ENCODE measurements at places on chromosomes 3 and 15.

- no peak for DNase-seq
These were observed 278.0 kb downstream of the CGGBP1 start for GRCh38 chr3:87780811-87781210.

DNA sequence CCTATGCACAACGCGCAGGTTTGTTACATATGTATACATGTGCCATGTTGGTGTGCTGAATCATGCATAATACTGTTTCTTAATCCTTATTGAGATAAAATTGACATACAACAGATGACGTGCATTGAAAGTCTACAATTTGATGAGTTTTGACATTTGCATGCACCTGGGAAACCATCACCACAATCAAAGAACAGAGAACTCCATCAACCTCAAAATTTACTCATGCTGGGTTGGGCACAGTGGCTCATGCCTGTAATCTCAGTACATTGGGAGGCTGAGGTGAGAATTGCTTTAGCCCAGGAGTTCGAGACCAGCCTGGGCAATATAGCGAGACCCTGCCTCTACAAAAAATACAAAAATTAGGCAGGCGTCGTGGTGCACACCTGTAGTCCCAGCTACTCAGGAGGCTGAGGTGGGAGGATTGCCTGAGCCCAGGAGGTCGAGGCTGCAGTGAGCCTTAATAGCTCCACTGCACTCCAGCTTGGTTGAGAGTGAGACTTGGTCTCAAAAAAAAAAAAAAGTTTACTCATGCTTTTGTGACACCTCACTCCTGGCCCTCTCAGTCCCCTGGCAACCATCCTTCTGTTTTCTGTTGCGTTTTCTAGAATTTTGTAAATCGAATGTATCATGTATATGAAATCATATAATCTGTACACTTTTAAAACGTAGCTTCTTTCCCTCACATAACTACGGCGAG is 56.6 kb downstream of the BHLHE40 start:
- DNase-seq: no peak

DNA sequence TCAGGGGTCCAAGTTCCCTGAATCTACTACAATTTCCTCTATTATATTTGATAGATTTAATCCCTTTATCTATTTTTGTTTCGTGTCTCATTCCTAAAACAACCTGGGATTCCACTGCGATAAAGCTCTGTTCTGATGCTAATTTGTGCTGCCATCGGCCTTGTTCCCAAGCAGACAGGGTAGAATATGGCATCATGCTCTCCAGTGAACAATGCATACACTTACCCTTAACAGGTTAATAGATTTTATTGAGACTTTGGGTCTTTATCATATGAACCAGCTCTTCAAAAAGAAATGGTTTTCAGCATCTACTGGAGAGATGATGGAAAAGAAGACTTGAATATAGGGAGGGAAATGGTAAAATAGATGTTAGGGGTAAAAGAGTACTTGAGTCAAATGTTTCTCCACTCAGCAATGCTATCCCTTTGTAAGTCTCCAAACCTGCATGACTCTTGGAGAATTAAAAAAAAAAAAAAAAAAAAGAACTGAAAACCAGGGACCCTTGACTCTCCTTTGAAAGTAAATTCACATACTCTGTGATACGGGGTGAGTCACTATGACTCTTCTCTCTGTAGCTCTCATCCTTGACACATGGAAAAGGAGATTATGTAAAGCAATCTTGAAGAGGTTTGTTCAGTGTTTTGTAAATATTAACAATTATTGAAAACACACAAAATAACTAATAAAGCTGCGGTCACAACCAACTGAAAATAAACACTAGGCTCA is 268.8 kb downstream of the ZBTB20 start:
- peak; percentile 58 for DNase-seq

DNA sequence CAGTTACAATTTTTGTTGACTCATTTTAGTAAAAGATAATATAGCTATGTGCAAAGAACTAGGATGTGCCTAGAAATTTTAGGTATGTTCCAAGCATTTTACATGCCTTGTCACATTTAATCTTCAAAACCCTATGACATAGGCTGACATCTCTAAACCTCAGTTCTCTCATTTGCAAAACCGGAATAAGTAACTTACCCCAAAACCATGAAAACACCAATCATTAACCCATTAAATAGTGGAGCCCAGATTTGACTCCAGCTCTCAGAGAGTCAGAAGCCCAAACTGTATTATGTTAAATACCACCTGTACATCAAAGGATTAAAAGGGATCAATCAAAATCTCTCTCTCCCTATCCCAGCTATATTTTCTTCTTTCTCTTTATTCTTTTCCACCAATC is 36.6 kb downstream of the GSK3B start:
- no peak for DNase-seq

GRCh38 chr3:58414538-58415197 is 19.0 kb downstream of the PDHB start:
- DNase-seq: peak; percentile 75

- no peak for DNase-seq
These were observed 182.5 kb downstream of the CACNA2D3 start for GRCh38 chr3:54304877-54305276.

- no peak for DNase-seq
These were observed 182.2 kb downstream of the MEGF11 start for GRCh38 chr15:66071160-66071920.

- peak; percentile 56 for DNase-seq
These were observed 96.0 kb downstream of the LRRK1 start for GRCh38 chr15:101014921-101015841.

GRCh38 chr15:84759018-84759417 is 10.6 kb downstream of the ZNF592 start:
- DNase-seq: no peak

DNA sequence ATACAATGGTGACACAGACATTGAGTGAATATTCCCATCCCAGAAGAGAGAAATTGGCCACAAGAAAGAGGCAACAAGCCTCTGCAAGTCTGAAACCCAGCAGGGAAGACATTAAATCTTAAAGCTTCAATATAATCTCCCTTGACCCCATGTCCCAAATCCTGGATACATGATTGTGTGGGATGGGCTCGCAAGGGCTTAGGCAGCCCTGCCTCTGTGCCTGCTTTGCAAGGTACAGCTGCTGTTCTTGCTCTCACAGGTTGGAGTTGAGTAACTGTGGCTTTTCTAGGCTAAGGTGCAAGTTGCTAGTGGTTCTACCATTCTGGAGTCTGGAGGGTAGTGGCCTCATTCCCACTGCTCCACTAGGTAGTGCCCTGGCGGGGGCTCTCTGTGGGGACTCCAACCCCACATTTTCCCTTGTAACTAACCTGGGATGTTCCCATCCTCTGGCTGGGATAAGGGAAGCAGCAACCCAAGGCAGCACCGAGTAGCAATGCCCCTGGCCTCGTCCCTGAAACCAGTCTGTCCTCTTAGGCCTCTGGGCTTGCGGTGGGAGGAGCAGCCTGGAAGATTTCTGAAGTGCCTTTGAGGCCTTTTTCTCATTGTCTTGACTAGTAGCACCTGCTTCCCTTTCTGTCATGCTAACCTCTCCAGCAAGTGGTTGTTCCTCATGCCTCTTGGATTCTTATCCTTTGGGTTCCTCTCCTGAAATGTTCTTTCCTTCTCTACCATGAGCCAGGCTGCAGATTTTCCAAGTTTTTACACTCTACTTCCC is 90.0 kb downstream of the FAM174B start:
- no peak for DNase-seq

DNA sequence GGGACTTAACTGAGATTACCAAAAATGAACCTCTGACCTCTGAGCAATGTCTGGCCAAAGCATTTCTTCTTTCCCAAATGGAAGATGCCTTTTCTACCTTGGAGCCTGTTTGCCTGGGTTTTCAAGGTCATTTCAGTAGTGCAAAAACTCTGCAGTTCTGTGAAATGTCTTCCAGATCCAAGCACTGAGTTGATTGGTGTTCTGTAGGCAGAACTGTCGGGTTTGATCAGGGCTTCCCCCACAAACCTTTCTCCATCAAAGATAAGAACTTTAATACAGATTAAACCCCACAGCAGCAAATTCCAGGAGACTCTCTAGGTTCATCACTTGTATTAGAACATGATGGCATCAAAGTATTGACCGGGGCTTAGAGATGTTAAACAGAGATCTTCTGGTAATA is 192.7 kb upstream of the TOPAZ1 start:
- no peak for DNase-seq

GRCh38 chr3:113534365-113534764 is 2.0 kb downstream of the SIDT1 start:
- no peak for DNase-seq

GRCh38 chr15:77513226-77513625 is 92.5 kb downstream of the HMG20A start:
- no peak for DNase-seq

GRCh38 chr3:104392327-104392726 is 974.4 kb upstream of the ALCAM start:
- no peak for DNase-seq

GRCh38 chr3:171491361-171491760 is 31.2 kb upstream of the TNIK start:
- no peak for DNase-seq

All from RKO (cell line).